ENCODE measurements at places on chromosomes 11 and 22.

- no peak for DNase-seq
These were observed 50.7 kb downstream of the SHISAL1 start for GRCh38 chr22:44261861-44262595.

DNA sequence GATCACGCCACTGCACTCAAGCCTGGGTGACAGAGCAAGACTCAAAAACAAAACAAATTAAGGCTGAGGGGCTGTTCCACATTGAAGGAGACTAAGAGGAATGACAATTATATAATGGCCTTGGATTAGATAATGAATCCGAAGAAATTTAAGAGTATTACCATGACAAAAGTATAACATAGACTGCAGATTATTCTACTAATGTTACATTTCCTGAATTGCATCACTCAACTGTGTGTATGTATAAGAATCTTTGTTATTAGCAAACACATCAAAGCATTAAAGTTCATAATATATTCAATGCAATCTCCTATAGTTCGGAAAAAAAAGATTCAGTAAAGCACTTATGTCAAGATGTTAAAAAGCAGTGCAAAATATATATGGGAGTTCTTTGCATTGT lies 27.5 kb downstream of the CSTF3 start:
- no peak for DNase-seq

DNA sequence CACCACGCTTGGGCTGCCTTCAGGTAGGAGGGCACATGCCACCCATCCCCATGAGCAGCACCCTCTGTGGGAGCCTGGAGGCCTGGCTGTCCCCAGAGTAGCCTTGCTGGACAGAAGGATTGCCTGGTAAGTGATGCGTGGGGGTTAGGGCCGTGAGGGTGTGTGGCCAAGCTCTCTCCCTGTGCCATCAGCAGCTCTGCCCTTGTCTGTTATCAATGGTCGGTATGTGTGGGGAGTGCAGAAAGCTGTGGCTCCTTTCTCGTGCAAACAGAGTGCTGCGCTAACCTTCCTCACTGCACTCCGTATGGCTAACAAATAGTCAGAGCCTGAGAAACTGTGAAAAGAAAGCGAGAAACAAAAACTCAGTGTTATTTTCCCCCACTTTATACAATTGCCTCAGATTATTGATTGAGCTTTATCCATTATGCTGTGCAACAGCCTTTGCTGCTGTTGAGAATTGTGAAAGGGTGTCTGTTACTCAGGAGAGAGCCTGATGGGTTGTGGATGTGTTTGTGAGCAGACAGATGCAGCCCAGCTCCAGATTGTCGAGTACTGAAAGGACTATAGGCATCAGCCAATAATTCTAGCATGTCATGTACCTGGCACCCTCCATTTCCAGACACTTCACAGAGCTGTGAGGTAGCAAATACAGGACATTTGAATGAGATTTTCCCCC lies 432.2 kb downstream of the NTM start:
- no peak for DNase-seq

GRCh38 chr11:85164743-85165142 lies 462.4 kb downstream of the DLG2 start:
- DNase-seq: no peak

DNA sequence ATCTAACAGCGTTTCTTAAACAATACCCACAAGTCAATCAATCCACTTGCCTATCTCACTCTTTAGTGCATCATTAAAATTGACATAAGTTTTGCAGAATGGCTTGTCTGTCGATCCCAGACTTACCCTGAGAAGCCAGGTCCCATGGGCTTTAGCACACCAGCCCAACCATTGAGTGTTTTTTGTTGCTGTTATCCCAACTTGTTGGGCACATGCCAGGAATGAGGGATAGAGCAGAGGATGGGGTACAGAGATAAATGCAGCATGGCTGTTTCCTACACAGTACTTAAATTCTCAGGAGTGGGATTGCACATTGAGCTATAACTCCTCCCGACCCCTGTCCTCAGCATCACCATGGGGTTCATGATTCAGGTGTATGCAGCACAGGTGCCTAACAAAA lies 64.2 kb upstream of the RASSF10 start:
- DNase-seq: no peak

- no peak for DNase-seq
These were observed 76.1 kb downstream of the RPL27A start for GRCh38 chr11:8758619-8759169.

DNA sequence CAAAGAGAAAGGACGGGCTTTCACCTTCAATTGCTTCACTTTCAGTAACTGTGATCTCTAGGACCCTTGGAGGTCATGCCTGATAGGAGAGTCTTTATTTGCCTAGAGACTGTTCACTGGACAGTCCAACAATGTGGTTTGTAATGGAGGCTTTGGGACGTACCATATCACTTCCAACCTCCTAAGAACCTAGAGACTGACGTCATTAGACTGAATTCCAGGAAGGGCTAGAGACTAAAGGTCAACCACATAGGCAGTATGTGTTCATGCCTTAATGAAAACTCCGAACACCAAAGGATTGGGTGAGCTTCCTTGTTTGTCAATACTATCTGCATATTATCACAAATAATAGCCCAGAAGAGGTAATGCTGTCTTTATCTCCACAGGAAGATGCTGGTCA lies 53.7 kb upstream of the CNTN5 start:
- no peak for DNase-seq

- DNase-seq: no peak
These were observed 224.5 kb downstream of the BUD13 start for GRCh38 chr11:116548256-116548655.

- DNase-seq: no peak
These were observed 411 bp upstream of the KIRREL3 start for GRCh38 chr11:127000981-127001380.

GRCh38 chr11:128399251-128400121 lies 187.9 kb downstream of the ETS1 start:
- no peak for DNase-seq

DNA sequence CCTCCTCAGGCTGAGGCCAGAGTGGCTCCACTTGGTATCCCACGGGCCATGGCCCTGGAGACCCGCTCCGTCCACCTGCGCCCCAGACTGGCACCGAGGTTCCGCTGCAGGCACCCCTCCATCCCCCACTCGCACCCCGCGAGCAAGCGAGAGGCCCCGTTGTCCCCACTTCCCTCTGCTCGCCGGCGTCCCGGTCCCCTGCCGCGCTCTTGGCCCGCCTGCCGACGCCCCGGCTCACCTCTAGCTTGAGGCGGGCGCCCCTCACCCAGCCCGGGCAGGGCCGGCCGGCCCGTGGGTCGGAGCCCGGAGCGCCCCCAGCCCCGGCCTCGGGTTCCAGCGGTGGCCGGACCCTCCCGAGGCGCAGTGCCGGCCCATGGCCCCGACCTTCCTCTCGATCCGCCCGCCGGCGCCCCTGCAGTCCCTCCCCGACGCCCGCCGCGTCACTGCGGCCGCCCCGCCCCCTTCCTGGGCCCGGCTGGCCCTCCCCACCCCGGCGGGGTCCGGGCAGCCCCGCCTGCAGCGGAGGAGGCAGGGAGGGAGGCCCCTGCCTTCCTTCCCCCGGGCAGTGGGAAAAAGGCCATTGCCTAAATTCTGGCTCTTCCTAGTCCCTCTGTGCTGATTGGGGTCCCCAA lies at the start of gene PITPNM1:
Gene PITPNM1 (minus strand): TSS at position 414 of the 632 bp plus-strand sequence. CDS start 1,183 bp downstream, outside the sequence.
- DNase-seq: peak; percentile 66

- no peak for DNase-seq
These were observed 84.4 kb upstream of the TENM4 start for GRCh38 chr11:79525257-79525656.

GRCh38 chr11:65709661-65710060 lies 2.4 kb upstream of the KAT5 start:
- no peak for DNase-seq

DNA sequence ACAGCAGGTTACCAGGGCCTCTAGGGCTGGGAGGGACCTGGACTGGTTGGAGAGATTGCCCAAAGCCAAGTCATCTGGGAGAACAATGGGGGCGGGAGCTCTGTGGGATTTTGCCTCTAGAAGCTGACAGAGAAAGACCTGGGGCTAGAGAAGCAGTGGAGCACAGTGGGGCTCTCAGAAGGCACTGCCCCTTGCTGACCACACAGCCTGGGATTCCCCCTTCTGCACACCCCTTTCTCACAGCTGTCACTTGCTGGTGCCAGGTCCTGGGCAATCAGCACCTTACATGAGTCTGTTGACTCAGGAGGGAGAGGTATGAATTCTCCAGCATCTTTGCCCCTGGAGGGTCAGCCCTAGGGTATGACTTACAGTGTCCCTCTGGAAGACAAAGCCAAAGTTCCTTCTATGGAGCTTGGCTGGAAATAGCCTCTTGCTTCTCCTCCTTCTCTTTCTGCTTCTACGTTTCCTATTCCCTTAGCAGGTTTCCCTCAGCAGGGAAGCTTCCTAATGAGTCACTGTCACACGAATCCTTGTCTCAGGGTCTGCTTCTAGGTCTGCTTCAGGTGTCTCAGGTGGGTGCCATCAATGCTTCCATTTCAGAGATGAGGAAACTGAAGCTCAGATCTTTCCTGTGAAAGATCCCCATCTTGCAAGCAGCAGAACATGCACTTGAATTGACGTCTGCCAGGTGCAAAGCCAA lies 27.0 kb downstream of the GDPD5 start:
- DNase-seq: no peak

- no peak for DNase-seq
These were observed 182.3 kb downstream of the BLID start for GRCh38 chr11:121933694-121934093.

GRCh38 chr22:46366327-46366731 lies 30.8 kb downstream of the TRMU start:
- DNase-seq: no peak

GRCh38 chr22:30372915-30373314 lies 14.3 kb downstream of the RNF215 start:
- DNase-seq: no peak

DNA sequence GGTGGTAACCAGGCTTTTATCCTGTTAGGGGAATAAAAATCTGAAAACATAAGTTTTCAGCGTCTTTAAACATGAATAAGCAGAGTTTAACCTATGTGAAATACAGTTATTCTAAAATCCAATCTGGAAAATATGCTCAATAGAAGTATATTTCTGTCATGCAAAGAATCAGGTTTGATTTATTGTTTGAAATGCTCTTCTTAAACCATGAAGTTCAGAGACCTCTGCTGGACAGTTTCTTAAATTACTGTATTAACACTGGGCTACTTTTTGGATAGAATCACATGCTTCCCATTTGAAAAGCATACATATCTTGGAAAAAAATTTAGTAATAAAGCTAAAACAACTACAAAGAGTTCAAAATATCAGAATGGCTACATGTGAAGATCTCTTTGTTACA lies 25.4 kb downstream of the APIP start:
- no peak for DNase-seq

DNA sequence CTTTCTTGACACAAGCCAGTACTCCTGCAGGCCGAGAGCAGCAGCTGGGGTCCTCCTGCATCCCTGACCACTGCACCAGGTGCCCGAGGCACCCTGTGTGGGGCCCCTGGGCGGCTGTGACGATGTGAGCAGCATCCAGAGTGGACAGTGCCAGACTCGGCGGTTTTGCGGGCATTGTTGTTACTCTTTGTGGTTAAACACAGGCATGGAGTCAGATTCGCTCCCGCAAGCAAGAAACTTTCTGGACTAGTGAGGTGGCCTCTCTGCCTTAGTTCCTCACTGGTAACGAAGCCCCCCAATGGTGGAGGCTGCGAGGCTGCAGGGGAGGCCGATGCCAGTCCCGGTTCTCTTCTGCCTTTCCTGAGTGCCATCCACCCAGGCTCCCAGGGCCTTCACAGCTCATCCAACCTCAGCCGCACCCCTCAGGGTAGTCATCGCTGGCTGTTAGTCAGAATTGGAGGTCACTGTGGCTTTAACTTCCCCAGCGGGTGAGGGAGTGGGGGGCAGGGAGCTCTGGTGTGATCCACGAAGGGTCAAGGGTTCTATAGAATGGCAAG lies 3.7 kb upstream of the CLDN5 start:
- DNase-seq: no peak

DNA sequence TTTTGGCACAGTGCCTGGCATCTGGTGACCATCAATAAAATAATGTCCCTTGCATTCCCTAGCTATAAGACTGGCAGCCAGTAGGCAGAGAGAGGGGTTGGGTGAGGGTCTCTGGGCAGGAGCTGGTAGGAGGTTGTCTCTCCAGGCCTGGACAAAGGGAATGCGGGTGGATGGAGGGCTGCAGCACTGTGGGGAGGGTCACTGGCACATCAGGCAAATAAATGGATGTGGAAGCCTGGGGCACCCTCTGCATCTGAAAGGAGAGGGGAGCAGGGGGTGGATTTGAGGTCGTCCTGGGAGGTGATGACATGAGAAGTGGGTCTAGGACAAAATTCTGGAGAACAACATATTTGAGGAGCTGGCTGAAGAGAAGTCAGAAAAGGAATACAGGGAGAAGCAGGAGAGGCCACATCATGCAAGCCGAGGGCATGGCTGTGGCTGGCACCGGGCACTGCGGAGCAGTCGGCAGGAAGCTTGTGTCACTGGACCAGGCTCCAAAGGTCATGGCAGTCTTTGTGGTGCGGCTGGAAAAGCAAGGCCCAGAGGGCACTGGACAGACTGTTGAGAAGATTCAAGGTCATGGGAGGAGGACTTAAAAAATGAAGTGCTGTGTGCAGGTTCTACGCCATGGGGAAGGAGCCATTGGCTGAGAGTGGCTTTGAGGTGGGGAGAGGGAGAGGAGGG lies 36.5 kb upstream of the THY1 start:
- DNase-seq: no peak

DNA sequence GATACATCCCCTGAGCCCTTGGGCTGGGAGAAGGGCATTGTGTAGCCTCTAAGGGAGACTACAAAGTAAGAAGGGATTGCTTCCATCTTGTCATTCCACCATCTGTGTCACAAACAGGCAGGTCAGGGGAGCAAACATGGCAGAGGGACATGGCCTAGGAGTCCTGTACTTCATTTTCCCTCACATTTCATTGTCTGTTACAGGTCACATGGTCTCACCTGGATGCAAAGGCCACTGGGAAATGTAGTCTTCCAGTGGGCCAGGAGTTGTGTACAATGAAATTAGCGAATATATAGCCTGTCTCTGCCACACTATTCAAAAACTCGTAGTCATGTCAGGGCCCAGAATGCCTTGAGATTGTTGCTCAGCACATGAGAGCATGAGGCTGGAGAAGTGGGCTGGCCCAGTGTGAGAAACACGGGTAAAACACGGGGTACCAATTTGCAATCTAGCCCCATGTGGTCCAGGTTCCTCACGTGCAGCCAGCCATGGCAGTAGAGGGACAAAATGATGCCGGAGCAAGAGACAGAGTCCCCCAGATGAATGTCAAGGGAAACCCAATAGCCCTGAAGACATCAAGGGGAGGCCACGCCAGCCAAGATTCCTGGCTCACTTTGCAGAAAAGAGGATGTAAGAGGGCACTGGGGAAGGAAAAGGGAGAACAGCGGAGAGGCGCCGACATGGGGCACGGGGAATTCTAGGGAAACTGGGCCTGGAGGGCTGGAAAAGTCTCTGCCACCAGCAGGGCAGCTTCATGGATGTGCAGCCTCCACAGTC lies 47.7 kb upstream of the EMID1 start:
- DNase-seq: no peak

Data from neuronal stem cell (in vitro differentiated cells).